Ecto neural progenitor cell (in vitro differentiated cells): ENCODE measurements at places on chromosomes 5 and 9.
A peak's percentile ranks its signal among the peaks of the same experiment; 100 is the strongest.

DNA sequence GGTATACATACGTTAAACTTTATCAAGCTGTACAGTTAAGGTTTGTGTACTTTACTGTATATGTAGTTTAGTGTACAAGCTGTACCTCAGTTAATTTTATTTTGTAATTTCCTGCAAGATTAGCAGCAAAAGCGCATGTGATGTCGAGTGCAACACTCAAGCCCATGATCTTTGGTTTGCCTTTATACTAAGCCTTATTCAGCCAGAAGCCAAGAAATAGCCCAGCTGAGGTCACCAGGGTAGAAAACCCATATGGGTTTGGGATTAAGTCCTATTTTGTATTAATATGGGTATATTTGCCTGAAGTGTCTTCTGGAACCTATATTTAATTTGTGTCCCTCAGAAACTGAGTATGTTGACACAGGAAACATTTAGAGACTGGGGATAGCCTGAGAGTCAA, 59.3 kb downstream of the ZFAND5 start:
- no peak for DNase-seq

DNA sequence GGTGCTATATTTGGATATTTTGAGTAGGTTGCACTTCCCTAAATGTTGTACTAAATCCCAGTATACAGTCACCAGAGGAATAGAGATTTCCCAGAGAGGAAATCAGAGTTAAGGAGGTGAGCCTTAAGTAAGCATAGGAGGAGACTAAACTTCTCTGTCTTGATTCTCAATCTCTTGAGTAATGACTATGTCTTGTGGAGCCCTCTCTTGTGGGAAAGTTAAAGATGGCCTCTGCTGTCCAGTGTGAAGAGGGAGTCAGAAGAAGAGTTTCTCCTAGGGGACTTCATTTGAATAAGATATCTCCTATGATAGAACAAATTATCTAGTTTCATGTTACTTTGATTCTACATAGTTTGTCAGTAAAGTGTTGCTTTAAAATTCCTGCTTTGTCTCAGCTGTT, 502.5 kb downstream of the PDE4D start:
- no peak for DNase-seq

GRCh38 chr5:159021901-159022556, 77.7 kb downstream of the EBF1 start:
- DNase-seq = peak; percentile 62

DNA sequence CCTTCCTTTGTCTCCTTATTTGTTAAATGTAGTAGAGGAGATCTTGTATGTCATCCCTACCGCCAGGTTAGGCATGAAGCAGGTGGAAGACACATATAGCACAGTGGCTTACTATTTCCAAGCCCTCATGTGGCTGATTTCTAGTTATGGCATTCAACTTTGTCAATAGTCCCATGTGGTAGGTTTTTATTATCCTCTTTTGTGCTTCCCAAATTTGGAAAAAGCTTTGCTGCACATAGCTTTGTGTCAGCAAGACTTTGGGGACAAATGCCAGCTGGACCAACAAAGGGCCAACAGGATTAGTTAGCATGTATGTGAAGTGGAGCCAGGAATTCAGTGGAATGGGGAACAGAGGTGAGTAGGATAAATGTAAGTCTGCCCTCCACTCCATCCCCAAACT, 276.3 kb downstream of the PSAT1 start:
- peak; percentile 24 for DNase-seq

DNA sequence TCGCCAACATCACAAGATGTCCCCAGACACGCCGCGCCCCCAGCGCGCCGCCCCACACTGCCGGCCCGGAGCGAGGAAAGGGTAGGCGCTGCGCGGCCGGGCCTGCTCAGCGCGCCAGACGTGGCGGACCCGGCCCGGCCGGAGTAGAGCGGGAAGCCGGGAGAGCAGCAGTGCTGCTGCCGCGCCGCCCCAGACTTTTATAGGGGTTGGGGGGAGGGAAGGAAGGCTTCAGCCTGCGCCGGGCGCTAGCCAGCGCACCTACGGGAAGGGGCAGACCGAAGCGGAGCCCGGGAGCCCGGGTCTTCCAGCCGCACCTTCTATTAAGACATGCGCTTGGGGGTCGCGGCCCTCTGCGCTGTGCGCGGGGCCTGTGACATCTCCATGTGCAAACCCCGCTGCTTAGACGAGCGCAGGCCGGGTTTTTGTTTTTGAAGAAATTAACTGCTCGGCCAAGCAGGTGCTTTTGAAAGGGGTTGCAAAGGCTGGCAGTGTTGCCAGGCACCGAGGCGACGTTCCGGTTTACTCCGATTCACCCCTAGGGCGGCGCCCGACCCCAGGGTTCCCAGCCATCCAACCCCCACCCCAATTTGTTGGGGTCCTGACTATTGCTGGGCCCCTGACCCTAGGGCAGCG, 353 bp upstream of the PAX5 start:
- peak; percentile 79 for DNase-seq

- no peak for DNase-seq
Measured at GRCh38 chr9:2335260-2335659, 286.3 kb upstream of the VLDLR start.

DNA sequence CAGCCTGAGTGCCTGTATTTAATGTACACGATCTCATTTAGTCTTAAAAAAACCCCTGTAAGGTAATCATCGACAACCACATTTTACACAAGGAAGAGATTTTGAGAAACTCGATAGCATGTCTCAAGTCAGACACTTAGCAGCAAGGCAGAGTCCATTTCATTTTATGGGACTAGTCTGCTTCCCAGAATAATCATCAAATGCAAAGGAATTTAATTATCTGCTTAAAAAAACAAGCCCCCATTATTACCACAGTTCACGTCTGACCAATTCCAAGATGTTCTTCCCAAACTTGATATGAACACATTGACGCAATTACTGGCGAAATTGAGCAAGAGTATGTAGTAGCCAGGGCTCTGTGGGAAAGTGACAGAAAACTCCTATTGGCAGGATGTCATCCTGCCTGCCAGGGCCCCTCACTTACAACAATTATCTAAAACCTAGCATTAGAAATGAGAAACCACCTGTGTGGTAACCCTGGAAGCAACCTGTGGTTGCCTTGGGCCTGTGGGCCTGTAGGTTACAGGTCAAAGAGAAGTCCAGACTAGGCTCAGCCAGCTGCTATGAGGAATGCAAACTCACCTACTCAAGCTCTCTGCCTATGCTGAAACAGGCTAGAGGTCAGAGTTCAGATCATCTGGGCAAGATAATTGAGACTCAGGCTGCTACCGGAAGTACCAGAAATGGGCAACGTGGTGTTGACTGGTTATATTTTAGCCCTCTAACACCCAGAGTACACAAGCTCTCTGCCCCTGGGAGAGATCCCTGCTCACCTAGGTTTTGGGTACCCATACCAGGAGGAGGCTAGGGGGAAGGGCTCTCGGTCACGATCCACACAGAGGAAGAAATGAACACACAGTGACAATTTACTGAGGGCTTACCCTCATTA, 1.6 kb downstream of the B4GALT1 start:
- DNase-seq = no peak

DNA sequence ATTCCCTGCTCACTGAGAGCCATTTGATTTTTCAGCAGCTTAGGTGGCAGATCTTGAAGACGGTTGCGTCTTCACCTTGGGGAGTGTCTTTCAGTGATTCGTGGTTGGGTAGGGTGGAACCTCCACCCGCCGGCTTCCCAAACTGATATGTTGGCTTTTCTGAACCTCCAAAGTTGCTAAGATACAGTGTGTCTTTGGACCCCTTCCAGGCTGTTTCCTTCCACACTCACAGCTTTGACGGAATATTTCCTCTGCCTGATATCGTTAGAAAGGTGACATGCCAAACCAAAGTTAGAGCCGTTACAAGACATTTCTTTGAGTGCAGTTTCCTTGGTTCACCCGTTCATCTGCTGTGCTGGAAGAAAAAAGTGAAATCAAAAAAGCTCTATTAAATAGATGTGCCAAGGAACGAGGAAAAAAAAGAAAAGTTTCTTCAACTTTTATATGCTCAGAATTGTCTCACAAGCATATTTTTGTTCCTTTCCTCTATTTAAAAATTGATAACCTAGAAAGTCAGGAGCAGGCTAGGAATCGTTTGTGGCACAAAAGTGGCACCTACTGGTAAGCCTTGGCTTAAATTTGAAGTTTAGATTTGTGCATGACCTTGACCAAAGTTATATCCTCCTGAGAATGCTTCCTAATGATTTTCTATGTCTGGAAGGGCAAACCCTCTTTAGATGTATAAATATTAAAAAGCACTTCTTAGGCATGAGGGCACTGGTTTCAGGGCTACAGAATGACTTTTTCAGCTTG, 270.7 kb upstream of the WWC1 start:
- no peak for DNase-seq

GRCh38 chr9:136086213-136086881, 8.7 kb downstream of the NACC2 start:
- DNase-seq = no peak

DNA sequence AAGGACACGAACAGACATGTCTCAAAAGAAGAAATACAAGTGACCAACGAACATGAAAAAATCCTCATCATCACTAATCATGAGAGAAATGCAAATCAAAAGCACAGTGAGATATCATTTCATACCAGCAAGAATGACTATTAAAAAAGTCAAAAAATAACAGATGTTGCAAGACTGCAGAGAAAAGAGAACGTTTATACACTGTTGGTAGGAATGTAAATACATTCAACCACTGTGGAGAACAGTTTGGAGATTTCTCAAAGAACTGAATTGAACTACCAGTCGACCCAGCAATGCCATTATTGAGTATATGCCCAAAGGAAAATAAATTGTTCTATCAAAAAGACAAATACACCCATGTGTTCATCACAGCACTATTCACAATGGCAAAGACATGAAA, 45.7 kb downstream of the FXN start:
- no peak for DNase-seq

GRCh38 chr5:36177154-36177553, 25.2 kb downstream of the SKP2 start:
- DNase-seq = no peak

GRCh38 chr5:92629574-92629973, 951.4 kb downstream of the NR2F1-AS1 start:
- no peak for DNase-seq

GRCh38 chr5:96288166-96288844, 144.7 kb downstream of the PCSK1 start:
- DNase-seq = no peak

GRCh38 chr5:150057996-150058395, 28.4 kb downstream of the CSF1R start:
- no peak for DNase-seq

GRCh38 chr5:54785729-54786591, 199.4 kb downstream of the ESM1 start:
- DNase-seq = no peak

GRCh38 chr9:125600194-125600593, 106.8 kb downstream of the MAPKAP1 start:
- no peak for DNase-seq

DNA sequence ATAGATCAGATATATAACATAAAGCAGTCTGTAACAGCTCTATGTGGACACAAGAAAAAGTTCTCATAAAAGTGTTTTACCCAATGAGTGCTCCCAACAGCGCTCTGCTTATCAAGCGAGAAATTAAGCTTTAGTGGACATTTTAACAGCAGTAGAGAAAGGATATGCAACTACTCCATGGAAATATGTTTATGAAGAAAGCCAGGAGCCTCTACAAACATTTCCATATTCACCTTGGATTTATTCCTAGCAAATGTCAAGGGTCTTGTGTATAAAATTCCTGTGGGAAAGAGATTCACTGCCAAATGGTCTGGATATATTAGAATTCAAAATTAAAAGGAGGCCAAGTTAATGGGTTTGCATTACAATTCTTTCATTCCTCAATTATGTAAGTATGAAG, 66.5 kb downstream of the DTWD2 start:
- DNase-seq = no peak

GRCh38 chr9:131739133-131739958, 530 bp downstream of the RAPGEF1 start:
- peak; percentile 65 for DNase-seq

DNA sequence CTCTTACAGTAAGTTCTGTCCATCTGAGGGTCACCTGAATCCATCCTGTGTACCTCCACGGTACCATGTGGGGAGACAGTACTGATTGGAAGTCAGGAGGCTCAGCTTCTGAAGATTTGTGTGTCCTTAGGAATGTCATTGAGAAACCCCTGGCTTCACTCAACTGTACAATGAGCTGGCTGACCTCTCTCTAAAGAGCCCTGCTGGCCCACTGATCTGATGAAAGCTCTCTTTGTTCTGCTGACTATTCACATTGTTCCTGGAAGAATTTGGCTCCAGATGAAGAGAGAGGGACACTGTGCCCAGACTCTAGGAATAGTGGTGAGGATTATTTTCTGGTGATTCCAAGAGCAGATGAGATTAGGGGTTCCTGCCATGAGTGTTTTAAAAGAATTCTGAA, 141.2 kb downstream of the LURAP1L start:
- DNase-seq = peak; percentile 56

DNA sequence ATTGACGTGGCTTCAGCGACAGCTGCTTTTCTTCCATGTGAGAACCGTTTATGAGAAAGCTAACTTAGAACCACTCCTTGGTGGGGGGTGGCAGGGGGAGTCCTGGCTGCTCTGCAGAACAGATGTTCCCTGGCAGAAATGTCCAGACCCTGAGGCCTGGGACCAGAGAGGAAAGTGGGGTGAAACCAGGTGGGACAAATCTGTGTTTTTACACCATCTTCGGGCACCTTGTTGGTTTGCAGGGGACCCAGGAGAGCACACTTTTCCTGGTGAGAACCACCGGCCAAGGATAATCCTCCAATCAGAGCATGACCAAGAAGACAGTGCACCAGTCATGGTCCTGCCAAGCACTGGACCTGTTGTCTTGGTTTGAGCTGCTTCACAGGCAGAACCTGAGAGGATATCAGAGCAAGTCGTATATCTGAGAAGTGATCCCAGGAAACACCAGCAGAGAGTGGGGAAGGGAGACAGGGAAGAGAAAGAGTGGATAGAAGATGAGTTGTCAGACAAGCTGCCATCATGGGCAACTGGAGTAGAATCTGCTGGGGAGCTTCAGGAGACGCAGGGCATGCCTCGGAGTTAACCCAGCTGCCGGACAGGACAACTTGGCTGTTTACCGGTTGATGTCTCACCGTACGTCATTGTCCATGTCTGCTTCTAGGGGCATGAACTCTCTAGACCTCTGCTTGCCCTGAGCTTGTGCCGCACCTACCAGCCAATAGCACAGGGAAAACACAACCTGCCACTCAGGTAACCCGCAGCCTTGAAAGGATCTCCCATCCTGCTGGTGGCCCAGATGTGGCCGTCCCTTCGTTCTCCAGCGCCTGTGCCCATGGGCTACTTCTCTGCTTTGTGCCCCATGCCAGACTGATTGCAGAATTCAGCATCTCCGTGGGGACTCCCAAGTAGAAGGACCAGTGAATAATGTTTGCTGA, 178.4 kb upstream of the MVB12B start:
- DNase-seq = peak; percentile 32
